ENCODE measurements at places on chromosomes 5 and 9.

DNA sequence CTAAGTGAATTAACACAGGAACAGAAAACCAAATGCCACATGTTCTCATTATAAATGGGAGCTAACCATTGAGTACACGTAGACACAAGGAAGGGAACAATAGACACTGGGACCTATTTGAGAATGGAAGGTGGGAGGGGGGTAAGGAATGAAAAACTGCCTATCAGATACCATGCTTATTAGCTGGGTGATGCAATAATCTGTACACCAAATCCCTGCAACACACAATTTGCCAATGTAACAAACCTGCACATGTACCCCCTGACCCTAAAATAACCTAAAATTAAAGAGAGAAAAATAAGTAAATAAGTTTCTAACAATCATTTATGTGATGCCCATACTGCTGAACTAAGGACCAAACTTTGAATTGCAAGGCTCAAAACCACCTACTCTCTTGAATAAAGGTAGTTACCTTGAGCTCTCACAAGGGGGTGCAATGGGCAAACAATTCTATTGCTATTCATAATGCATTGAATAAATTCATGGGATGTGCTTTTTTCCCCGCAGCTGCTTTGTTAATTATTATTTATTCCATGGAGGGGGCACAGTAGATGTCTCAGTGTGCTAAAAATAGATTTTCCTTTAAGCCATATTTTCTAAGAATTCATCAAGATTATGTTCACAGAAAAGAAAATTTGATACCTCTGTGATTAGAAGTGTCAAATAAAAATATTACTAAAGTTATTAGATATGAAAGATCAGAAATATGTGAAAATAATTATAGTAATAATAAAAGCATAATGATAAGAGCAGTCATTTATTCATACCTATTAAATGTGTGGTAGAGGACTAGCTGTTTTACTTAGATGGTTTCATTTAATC, 76.2 kb upstream of the PTPN3 start:
- no peak for DNase-seq

DNA sequence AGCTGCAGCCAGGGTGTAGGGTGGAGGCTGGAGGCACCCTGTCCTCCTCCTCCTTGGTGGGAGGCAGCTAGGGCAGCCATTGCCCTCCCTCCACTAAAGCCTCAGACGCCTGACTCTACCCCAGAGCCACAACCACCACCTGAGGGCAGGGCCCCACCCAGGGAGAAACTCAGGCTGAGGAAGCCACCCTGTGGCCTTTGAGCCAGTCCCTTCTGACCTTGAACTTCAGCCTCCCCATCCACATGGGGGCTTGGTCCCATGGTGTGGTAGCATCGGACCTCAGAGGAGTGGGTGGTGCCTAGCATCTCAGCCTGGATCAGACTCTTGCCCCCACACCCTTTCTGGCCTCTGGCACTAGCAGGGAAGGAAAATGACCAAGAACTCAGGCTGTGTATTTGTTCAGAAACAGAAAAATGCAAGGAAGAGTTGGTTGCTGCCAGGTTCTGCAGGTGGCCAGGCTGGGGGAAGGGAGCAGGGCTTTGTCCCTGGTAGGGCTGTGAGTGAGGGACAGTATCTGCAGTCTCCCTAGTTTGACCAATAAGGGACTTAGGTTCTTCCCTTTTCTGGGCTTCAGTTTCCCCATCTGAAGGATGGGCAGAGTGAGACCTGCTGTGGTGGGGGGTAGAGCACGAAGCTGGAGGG, 3.2 kb downstream of the DAB2IP start:
- DNase-seq, result no peak

DNA sequence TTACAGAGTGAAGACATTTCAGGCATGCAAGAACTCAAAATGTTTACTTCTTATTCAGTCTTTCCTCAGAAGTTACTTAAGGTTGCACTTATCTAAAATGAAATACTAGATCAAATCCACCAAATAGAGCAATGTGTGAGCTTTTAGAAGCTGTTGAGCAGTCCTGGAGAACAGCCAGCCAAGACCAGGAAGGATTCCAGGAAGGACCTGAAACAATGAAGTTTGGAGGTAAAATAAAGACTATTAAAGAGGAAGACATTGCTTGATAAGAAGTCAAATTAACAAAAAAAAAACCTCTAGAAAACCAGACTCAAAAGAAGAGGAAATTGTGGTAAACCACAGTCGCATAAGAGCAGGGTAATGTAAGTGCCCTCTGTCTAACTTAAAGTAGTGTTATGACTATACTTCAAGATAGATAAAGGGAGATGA, 156.2 kb upstream of the S1PR3 start:
- DNase-seq, result no peak

DNA sequence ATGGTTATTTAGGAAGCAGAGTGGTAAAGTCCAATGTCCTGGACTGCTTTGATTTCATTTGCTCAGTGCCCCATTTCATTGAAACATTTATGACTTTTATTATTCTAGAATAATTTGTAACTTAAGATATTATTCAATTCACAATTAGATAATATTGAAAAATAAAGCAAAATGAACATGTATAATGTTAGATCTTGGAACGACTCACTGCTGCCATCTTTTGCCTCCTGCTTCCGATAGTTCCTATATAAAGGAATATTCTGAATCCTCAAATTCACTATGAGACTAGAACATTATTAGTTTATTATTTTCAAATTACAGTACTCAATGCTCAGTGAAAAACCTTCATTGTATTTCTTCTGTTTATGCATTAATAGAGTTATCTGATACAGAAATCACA, 2.3 kb upstream of the CTNND2 start:
- no peak for DNase-seq

DNA sequence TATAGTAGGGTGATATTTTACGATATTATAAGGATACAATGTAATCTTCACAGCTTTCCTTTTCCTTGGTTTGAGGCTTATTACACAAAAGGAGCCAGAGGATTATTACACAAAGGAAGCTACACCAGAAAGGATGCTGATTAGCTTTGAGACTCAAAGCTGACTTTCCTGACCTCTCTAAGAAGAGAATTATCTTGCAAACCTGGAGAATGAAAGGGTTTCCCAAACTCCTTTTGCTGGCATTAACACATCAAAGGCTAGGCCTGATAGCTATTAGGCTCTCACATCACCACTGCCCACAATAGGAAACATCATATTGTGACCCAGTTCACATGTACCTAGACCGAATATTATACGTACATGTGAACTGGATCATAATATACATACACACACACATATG, 34.2 kb upstream of the CHD1 start:
- DNase-seq, result no peak

GRCh38 chr9:73165911-73166310, 14.2 kb downstream of the ANXA1 start:
- no peak for DNase-seq

DNA sequence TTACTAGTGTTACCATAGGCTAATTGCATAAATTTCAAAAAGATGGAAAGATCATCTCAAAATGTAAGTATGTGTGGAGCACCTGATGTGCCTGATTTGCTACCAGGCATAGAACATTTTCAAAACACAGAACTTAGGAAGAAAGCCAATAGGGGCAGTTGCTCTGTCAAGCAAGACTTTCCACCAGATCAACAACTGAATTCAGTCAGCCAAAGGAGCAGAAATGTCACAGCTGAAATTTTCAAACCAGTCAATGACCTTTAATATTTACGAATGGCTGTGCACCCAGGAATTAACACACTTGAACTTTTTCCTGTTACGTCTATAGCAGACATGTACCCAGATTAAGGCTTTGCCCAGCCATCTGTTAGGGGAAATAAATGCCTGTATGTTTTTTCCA, 452.8 kb upstream of the PTGER4 start:
- no peak for DNase-seq

Data from stimulated activated CD4-positive, alpha-beta T cell treated with anti-CD3 and anti-CD28 coated beads, Interleukin-1b, Interleukin-23, amount 100 ng/mL, for 48 hours (primary cell).